RWPE1 (cell line): ENCODE measurements at places on chromosomes 2 and 18.

DNA sequence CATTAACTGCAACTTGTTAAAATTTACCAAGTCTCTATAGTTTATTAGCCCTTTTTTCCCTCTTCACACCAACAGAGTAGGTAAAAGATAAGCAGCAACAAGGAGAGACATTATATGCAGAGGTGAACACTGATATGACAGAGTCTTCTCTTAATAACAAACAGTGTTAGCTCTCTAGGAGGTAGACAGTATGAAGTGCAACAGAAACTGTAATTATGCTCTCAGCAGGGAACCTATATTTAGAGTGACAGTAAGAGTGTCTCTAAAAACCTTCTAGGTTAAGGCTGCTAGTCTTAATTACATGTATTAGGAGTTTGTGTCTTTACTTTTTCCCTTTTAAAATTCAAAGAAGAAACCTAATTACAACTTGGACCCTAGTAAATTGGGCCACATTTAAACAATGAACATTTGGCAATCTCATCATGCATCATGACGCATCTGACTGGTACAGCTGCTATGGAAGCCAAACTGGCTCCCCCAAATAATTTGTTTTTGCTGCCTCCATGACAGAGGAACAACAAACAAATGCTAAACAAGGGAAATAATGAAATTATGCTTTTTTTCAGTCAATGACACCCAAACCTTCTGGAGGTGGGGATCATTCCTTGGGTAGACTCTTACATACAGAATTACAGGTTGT, 69.9 kb upstream of the MMADHC start:
- DNase-seq: no peak

- DNase-seq: no peak
Observed at GRCh38 chr2:168835969-168836368, 33.5 kb downstream of the NOSTRIN start.

GRCh38 chr2:66283787-66284186, 151.1 kb upstream of the MEIS1 start:
- no peak for DNase-seq

- DNase-seq: no peak
Observed at GRCh38 chr18:7691206-7691605, 124.1 kb downstream of the PTPRM start.

- DNase-seq: no peak
Observed at GRCh38 chr2:166060191-166060590, 67.6 kb downstream of the SCN1A start.

GRCh38 chr2:129233166-129233565, 746.3 kb upstream of the RAB6C start:
- no peak for DNase-seq

- DNase-seq: peak; percentile 79
Observed at GRCh38 chr18:74806700-74807416, 209.2 kb downstream of the ZNF407 start.

DNA sequence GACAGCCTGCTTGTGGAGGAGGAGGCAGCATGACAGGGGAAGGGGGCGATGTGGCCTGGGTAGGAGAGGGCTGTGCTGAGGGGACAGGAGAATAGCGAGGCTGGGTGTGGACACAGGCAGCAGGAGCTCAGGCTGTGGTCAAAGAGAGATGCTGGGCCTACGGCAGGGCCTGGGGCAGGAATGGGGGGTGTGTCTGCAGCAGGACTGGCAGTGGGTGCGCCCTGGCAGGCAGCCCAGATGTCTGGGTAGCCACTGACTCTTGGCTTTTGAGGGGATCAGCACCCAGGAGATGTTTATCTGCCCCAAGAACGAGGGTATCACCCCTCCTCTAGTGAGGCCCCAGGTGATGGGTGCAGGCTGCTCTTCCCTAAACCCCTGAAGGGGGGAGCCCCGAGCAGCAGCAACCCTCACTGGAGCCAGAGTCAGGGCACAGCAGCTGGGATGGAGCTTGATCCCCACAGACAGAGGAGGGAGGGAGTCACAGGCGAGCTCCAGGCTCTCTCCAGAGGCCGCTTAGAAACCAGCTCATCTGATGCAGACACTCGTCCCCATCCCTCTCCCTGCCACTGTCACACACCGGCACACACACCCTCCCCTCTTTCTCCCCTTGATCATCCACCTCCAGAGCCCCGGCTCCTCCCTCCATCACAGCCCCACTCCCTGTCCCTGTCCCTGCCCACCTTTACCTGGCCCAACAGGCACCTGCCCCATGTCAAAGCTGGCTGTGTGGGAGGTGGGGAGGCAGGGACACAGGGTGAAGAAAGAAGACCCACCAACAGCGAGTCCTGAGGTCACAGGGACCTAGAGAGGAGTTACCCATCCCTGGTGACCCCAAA, 29.8 kb upstream of the TNS1 start:
- no peak for DNase-seq

- no peak for DNase-seq
Observed at GRCh38 chr18:25594351-25594750, 242.4 kb upstream of the ZNF521 start.

GRCh38 chr2:166157578-166157977, 29.8 kb upstream of the SCN1A start:
- DNase-seq: no peak

DNA sequence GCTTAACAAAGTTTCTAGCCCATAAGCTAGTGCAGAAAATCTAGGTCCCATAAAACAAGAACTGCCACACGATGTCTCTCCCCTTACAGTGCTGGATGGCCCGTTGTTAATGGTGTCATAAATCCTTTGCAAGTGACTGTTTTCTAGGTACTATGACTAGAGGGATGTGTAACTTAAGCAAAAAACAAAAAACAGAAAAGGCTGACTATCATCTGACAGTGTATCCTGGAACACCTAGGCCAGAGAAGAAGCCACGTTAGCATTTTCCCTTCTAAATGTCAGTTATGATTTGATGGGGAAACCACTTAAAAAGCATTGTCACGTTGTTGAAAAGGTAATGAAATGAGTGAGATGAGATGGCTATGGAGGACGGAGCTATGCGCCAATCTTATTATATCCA, 2.4 kb downstream of the CASP8 start:
- DNase-seq: no peak

DNA sequence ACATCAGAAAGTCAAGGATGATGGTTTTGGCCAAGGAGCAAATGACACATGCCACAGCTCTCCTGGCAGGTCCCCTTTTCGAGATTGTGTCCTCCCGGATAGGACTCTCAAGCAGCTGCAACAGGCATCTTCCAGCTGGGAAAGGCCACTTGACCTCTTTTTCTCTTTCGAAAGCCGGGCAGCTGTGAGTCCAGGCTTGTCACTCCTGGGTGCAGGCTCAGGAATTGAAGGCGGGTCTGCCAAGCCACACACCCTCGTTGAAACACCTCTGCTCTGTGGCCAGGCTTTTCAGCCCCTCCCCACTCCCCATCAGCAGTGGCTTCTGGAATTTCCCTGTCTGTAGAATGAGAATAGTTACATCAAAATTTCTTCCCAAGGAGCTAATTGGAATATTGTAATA, 98.0 kb downstream of the CCDC138 start:
- no peak for DNase-seq

DNA sequence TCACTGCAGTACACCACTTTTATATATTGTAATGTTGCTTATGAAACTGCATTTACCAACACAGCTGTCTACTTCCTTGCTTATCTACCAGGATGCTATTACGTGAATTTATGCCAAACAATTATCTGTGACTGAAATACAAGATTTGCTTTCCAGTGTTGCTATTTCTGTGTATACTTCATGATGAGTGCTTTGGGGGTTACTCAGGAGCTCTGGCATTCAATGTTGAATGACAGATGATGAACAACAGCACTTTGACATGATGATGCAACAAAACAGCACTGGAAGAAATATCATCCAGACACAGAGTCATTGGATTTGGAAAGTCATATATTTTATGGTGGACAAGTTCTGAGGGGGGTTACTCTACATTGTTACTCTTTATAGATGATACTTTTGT, 125.8 kb downstream of the NETO1 start:
- DNase-seq: no peak

- DNase-seq: no peak
Observed at GRCh38 chr2:46431481-46432235, 47.7 kb upstream of the TMEM247 start.

- DNase-seq: no peak
Observed at GRCh38 chr2:215899141-215900074, 113.9 kb downstream of the MREG start.

- DNase-seq: no peak
Observed at GRCh38 chr2:3139906-3140305, 237.7 kb downstream of the EIPR1 start.

DNA sequence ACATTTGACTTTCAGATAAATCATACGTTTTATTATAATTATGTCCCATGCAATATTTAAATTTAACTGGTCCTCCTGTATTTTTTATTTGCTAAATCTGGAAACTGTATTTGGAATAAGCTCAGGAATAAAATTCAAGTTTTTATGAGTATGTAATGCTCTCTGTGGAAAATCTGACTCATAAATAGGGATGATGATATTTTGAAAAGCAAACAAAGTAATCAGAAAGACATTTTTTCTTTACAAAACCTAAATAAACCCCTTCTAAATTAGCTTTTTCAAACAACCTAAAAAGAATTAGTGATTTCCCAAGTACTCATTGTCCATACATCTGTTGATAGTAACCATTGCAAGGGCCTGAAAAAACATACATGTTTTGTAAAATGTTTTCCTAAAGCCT, 41.1 kb downstream of the ASB1 start:
- no peak for DNase-seq

GRCh38 chr2:169351725-169352124, 10.6 kb downstream of the LRP2 start:
- no peak for DNase-seq

DNA sequence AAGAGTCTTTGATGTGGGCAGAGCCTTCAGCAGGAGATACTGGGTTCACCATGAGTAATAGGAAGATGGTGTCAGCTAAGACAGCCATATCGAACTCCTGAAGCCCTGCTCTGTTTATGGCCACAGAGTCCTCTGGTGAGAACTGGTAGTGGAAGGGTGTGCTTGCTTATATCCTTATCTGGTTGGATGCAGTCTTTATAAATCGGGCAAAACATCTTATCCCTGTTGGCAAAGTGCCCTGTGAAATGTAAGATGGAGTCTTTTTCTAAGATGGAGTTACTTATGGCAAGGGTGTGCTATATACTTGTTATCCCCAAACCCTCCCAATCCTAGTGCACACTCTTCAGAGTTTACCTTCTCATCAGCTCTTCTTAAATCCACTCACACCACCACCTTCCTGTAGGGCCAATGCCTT, 190.8 kb upstream of the PARD3B start:
- no peak for DNase-seq

GRCh38 chr2:98897746-98898145, 38.3 kb downstream of the CRACDL start:
- no peak for DNase-seq

DNA sequence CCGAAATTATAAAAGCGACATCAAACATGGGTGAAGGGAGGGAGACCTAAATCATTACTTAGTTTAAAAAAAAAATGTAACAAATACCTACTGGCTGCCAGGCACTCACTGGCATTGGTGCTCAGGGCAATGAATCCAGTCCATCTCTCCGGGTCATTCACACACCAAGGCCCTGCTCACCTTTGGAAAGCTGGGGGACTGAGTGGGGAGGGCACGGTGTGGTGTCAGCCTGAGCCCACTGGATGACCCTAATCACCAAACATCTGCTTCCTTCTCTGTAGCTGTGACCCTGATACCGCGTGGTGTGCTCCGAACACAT, 336 bp upstream of the DDX1 start:
- no peak for DNase-seq

- DNase-seq: no peak
Observed at GRCh38 chr2:228628682-228629081, 447.2 kb upstream of the SPHKAP start.

GRCh38 chr2:241692448-241692847, 5.8 kb upstream of the DTYMK start:
- DNase-seq: peak; percentile 25

DNA sequence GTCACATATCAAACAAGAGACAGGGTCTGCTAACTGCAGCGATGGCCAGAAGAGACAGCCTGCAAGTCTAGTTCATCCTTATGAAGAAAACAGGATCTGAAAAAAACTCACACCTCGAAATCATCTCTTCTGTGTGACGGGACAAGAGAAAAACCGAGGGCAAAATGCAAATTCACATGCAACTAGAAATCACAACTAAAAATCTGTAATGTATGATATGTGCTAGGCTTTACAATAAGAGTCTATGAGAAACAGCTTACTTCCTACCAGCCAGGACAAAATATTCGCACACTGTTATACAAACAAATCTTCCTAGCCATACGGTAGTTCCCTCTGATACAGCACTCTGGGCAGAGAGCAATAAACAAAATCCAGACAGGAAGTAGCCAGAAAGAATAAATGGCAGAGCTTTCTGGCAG, 48.8 kb downstream of the ANKRD44 start:
- no peak for DNase-seq

DNA sequence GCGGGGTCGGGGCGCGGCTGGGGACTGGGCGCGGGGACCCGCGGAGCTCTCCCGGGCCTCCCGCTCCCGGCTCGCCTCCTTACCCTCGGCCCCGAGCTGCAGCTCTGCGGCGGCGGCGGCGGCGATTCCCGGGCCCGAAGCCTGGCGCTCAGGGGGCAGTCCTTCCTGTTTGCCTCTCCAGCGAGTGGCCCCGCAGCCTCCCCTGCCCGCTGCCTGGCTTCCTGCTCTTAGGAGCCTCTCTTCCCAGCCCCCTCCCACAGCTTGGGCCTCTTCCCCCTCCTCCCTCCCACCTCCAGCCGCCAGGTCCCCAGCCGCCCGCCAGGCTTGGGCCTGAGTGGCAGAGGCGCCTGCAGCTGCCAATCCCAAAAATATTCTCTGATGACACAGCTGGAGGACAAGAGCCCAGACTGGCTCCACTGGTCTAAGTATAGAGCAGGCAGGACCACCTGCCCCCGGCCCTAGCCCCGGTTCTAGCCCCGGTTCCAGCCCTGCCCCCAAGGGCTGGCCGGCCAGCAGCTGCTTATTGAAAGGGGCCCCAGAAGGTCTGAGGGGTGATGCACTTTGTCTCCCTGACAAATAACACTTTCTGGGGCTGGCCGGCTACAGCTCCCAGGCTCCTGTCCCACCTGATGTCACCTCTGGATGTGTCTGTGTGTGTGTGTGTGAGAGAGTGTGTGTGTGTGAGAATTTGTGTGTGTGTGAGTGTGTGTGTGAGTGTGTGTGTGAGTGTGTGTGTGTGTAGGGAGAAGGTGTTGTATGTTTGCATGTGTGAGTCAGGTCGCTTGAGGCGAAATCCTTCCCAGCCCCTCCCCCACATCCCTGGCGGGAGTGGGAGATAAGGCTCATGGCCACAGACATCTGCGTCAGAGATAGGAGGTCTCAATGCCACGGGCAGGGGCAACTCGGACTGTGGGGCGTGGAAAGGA, at the start of gene OBSL1:
OBSL1 (minus strand) TSS at position 229 of the 926 bp plus-strand sequence. CDS start 307 bp downstream, outside the sequence.
- peak; percentile 56 for DNase-seq

- no peak for DNase-seq
Observed at GRCh38 chr18:24734058-24734457, 273.6 kb downstream of the HRH4 start.
